ENCODE measurements at places on chromosomes 3 and 15.

DNA sequence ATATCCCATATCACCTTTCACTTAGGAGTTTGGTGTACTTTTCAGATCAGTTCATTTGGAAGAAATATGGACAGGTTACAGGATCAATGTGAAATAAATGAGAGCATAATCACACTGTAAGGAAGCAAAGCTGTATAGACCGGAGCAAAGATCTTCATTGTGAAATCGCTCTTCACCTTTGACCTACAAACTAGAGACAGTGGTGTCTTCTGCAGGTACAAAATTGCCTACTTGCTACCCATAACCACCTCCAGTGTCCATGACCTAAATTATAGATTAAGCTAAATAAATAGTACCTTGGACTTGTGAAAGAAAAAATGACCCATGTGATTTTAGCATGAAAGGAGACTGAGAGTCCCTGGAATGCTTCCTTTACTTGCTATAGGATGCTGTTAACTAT is 379.5 kb upstream of the SUCLG2 start:
- no peak for DNase-seq

GRCh38 chr15:96330064-96330449 is 443 bp upstream of the NR2F2 start:
- no peak for DNase-seq

DNA sequence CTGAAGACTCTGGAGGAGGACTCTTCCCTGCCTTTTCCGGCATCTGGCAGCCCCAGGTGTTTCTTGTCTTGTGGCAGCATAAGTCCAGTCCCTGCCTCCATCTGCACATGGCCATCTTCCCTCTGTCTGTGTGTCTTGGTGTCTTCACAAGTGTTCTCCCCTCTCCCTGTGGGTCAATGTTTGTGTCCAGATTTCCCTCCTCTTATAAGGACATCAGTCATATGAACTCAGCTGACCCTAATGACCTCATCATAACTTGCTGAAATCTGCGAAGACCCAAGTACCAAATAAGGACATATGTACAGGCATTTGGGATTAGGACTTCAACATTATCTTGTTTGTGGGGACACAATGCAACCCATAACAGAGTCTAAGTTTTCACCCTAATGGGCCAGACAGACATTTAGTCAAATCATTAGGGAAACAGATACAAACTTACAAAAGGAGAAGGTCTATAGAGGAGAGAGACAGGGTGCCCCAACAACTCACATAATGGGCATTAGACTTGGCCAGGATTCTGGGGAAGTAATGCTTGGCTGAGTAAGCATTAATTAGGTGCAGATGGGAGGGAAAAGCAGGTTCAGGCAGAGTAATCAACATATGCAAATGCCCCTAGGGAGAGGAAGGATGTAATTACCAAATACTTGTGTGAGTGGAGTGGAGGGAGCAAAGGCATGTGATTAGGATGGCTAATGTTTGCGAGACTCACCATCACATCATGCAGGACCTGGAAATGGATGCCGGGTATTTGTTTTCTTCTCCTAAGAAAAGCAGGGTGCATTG is 372.8 kb upstream of the TBL1XR1 start:
- DNase-seq = no peak

DNA sequence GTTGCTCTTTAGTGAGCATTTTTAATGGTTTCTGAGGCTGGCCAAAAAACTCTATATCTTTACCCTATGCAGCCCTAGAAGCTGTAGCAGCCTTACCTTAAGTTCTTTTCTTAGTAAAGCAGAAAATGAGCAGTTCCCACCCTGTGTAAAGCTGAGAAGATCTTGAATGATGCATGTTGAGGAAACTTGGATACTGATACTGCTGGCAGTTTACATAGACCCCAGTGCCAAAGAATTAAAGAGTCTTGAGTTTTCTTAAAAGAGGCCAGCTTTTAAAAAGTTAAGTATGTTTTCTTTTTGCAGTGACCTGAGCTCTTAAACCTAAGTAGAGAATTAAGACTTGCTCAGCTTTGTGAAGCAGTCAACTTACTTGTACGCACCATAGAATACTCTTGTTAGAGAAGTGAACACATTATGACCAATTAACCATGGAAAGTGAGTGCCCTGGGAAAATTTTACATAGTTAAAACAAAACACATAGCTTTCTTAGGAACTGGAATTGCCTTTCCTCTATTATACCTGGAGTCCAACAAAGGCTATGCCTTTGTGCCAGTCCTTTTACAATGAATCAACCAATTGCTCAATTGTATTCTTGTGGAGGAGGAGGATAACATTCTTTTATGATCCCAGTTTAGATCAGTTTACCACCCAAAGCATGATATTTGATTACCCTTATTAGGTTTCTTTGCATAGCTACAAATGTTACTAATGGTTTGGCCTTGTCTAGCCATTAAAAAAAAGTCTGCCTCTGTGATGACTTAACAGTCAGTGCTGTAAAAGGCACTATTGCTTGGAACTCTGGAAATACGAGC is 28.4 kb downstream of the PLS1 start:
- DNase-seq = no peak

- DNase-seq = no peak
Measured at GRCh38 chr15:38954090-38954489, 389.5 kb upstream of the RASGRP1 start.

DNA sequence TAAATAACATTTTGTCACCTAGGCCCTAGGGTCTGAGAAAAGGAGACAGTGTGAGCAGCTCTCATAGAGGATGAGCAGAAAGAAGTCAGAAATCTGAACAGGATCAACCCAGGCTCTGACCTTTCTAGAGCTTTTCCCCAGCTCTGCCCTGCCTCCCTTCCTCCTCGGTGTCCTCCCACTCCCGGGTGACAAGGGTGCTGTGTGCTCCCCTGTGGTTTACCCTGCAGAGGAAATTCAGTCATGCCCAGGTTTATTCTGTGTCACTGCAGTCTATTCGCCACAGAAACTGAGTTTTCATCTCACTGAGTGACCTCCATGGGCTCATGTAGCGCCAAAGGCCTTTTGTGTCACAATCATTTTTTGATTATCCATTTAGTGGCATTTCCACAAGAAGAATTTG is 76.6 kb downstream of the IL12A start:
- DNase-seq = no peak

DNA sequence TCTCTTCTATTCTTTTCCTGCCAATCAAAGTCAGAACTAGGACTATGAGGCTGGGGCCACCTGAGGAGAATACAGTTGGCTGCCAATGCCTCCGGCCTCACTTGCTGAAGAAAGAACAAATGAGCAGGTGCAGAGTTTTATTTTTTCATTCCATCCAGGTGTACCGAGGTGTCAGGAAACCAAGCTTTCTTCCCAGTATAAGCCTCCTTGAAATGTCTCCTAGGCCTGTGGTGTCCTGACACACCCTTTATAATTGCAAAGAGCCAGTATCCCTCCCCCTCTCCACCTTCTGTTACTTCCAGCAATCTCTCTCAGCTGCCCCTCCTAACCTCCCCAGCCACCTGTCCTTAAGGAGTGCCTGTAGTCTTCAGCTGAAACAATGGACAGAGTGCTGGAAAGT is 127.9 kb downstream of the SLC9A9 start:
- no peak for DNase-seq

DNA sequence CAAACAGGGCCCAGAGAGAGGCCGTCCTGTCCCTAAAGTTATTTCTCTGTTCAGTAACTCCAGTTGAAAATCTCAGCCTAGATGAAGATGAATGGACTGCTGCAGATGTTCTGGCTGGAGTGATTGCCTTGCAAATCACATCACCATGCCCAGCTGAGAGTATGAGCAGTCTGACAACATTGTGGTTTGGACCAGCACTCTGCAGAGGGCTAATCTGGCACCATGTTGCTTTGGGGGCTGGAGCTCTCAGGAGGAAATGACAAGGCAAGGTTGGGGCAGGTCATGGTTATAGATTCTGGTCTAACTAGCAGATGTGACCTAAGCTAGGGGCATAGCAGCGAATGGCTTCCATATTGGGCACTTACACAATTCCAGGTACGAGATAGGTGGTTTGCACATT is 314.2 kb downstream of the CLSTN2 start:
- no peak for DNase-seq

DNA sequence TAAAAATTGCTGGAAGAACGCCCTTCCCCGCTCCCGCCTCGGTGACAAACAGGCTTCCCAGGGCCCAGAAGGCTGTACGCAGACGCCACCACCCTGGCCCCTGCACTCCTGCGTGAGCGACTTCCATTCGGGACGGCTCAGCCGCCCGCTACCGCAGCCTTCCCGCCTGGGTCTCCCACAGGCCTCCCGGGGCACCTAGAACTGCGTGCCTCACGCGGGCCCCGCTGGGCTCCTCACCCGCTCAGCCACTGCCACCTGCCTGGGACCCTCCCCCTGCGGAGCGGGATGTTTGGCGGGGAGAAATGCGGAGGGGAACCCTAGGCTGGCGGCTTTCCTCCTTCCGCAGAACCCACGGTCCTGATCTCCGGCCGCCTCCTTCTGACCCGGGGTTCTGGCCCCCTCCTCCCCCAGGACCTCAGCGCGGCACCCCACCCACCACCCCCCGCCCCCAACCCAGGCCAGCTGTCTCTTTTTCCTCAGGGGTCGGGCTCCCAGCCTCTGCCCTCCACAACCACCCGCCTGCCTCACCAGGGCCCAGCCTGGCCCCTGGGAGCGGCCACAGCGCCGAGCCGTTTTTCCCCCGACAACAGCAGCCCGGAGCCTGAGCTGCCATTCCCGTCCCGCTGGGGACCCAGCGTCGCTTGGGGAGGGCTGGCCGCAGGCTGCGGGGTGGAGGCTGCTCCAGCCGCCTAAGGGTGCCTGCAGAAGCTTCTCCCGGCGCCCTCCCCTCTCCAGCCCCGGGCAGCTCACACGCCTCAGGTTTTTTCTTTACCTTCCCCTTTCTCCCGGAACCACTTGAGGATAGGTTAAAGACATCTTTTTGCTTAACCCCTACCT is 27.6 kb upstream of the RAB7A start:
- DNase-seq = no peak

DNA sequence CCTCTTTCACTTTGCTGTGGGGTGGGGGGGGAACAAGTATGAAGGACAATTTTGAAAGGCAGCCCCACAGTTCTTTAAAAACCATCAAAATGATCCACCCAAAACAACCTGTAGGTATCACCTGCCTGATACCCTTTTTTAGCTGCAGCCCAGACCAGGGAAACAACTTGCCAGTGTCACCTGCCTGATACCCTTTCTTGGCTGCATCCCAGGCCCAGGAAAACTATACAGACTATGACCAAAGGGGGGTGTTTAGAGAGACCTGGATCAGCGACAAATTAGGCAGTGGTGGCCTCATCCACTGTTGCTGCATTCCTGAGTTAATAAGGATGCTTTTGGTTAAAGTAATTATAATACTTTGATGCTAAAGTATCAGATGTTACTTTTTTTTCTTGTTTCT is 122.0 kb downstream of the VPS13C start:
- DNase-seq = no peak

DNA sequence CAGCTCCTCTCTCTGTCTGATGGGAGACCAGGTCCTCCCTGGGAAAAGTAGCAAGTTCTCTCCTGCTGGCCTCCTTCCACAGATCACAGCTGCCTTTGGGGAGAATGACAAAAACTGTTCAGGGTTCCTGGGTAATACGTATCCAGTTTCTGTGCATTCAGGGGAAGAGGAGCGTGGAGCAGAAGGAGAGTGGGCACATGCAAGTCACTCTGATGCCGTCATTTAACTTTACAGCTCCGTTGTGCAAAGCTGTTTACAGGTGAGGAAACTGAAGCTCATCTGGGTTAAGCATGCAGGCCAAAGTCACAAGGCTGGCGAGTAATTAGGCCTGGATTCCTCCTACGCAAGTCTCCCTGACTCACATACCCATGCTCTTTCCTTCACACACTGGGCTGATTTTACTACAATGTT is 7.5 kb upstream of the TM4SF1 start:
- no peak for DNase-seq

DNA sequence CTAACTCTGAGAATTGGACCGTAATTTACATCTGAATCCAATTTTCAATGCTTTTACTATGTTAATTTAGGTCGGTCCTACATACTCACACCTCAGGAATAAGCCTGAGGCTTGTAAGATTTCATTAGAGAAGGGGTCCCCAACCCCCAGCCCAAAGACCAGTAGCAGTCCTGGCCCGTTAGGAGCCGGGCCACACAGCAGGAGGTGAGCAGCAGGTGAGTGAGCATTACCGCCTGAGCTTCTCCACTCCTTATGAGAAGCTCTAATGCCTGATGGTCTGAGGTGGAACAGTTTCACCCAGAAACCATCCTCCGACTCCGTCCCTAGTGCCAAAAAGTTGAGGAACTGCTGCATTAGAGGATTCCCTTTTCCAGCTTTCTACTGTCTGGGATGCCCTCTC is 757.3 kb downstream of the SI start:
- no peak for DNase-seq

DNA sequence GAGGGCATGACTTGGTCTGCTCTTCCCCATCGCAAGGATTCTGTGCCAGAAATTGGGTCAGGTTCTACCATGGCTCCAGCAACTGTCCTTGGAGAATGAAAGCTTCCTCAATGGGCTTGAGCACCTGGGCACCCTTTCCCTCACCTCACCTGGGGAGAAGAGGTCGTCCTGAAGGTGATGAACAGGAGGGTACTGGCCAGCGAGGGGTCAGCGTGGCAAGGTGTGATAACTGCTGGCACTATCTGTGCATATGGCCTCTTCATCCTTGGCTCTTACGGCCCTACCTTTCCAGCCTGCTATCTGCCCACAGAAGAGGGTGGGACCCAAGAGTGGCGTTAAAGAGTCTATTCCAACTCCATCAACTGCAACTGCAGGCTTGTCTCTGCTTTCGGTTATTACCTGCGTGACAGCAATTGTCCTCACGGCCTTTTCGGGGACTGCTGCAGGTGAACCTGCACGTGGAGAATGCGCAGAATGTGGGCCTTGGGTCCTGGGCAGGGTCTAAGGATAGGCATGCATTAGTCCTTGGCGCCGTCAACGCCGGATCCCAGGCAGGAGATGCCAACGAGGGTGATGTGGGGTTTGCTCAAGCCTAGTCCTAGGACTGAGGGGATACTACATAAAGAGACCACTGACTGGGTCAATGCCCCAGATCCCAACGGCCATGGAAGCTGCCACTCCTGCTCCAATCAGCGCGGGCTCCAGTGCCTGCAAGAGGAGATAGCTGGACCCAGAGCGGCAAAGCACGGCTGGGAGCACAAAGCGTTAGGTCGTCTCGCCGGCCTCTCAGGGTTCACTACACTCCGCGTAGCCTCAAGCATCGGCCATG is 625 bp upstream of the RBM15B start:
- no peak for DNase-seq

Data from T-helper 2 cell (primary cell).